ENCODE measurements at places on chromosomes 13 and 19.

GRCh38 chr13:105921711-105922110, 613.8 kb downstream of the EFNB2 start:
- DNase-seq = no peak

- DNase-seq = no peak
These were observed 22.3 kb downstream of the CEBPG start for GRCh38 chr19:33395561-33396550.

DNA sequence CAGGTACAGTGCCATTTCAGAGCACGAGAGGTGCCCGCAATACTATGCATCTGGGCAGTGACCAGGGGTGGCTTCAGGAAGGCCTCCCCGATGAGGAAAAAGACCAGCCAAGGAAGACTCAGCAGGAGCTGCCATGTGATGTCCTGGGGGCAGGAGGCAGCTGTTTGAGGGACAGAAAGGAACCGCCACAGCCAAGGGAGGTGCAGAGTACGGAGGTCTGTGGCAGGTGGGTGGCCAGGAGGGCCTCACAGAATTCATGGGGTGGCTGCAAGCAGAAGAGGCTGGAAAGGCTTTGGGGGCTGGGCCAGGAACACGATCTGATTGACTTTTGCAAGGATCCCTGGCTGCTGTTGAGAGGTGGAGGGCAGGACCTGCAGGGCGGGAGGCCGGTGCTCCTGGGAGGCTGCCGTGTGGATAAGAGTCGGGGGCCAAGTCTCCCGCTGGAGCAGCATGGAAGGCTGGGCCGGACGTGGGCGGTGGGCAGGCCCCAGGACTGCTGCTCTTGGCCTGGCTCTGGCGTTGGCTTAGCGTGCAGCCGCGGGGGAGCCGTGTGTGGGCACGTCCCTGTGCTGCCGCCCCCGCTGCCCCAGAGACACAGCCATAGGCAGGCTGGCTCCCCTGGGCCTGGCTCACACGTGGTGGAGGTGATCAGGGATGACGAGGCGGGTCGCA, 29.1 kb downstream of the CEBPA start:
- DNase-seq = no peak

DNA sequence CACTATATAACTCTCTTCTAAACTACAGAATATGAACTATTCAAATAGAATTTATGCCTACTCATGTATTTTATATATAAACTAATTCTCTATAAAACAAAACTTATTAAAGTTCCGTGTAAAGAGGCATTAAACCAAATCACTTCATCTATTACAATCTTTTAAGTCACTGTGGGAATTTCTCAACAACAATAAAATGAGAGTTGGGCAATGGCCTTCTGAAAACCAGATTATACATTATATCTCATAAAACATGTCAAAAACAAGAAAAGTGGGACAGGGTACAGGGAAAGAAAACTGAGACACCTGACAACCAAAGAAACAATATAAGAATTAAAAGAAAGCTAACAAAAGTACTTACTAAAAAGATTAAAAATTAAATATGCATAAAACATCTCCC, 145.2 kb downstream of the DIAPH3 start:
- no peak for DNase-seq

DNA sequence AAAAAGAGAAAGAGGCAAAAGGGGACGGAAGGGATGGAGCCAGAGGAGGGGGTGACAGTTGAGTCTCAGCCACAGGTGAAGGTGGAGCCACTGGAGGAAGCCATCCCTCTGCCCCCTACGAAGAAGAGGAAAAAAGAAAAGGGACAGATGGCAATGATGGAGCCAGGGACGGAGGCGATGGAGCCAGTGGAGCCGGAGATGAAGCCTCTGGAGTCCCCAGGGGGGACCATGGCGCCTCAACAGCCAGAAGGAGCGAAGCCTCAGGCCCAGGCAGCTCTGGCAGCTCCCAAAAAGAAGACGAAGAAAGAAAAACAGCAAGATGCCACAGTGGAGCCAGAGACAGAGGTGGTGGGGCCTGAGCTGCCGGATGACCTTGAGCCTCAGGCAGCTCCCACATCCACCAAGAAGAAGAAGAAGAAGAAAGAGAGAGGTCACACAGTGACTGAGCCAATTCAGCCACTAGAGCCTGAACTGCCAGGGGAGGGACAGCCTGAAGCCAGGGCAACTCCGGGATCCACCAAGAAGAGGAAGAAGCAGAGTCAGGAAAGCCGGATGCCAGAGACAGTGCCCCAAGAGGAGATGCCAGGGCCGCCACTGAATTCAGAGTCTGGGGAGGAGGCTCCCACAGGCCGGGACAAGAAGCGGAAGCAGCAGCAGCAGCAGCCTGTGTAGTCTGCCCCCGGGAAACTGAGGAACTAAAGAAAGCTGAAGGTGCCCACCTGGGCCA, 2.5 kb downstream of the POLR1G start:
- no peak for DNase-seq

- no peak for DNase-seq
These were observed 5.5 kb upstream of the SAE1 start for GRCh38 chr19:47124937-47125668.

DNA sequence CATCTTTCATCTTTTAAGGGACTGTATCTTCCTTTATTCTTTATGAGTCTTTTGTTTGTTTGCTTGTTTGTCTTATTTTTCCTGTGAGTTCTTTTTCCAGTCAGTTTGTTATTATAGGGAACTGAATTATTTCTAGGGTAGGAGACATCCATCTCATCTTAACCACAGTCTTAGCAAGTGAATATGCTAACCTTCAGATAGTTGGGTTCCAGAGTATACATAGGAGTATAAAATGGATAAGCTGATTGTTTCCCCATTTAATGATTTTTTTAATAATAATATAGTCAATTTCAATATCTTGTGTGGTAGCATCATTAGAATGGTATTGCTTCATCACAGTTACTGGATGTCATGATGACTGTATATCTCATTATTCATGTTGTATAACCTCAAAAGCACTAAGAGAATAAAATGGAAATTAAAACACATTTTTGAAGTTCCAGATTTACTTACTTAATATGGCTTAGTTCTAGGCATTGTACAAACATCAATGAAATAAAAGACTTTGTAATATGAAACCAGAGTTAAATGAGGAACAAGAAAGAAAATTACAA, 33.0 kb downstream of the GPC6 start:
- DNase-seq = no peak

DNA sequence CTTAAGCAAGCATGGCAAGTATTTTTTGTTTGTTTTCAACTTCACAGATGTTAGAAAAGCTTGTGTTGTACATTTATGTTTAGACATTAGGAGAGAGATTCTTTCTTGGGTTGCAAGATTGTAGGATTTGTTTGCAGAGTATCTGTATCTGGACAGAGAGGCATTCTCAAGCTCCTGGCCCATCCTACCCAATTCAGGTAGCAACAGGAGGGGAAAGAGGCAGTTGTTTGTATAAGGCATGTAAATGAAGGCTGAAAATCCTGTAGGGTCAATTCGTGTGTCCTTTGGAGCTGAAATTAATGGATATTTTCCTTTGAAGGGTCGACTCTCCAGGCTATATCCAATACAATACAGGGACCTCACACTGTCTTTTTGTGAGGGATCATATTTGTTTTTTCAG, 147.3 kb downstream of the KCNRG start:
- DNase-seq = no peak

GRCh38 chr13:86201477-86201876, 402.3 kb upstream of the SLITRK6 start:
- DNase-seq = no peak

- no peak for DNase-seq
These were observed 8.9 kb downstream of the SGTA start for GRCh38 chr19:2774083-2774679.

DNA sequence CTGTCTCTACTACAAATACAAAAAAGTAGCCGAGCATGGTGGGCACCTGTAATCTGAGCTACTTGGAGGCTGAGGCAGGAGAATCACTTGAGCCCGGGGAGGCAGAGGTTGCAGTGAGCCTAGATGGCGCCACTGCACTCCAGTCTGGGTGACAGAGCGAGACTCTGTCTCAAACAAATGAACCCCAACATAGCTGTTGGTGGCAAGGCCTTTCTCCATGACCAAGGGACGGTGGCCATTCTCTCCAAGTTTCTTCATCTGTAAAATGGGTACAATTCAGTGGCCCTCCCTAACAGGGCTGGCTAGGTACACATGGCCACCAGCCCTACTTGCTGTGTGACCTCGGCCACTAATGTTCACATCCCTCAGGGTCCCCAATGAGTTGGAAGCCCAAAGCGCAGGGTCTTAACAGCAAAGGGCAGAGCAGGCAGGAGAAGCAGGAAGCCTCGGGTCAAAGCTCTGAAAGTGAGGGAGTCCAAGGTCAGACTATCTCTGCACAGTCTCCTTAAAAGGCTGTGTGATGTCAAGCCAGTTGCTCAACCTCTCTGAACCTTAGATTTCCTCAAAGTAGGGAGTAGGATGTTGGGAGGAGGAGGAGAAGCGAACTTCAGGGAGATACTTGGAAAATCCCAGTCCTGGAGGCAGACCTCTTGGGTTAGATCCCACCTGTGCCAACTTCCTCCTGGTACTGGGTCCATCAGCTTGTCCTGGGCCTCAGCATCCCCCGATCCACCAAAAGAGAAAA, 2.7 kb downstream of the JUND start:
- DNase-seq = no peak

DNA sequence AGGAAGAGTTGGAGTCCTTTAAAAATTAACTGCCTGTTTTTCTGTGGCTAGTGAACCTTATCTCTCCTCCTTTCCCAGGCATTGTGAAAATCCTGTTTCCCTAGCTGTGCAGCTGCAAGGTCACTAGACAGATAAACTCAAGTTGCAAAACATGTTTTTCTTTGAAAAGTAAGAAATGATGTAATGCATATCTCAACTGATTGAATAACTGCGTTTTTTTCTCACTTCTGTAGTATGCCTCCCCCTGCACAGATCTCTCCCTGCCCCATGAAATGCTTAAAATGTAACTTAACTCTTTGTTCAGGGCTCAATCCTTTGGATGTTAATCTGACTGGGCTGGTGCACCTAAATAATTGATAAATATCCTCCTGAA, 27.7 kb upstream of the CYSLTR2 start:
- no peak for DNase-seq

DNA sequence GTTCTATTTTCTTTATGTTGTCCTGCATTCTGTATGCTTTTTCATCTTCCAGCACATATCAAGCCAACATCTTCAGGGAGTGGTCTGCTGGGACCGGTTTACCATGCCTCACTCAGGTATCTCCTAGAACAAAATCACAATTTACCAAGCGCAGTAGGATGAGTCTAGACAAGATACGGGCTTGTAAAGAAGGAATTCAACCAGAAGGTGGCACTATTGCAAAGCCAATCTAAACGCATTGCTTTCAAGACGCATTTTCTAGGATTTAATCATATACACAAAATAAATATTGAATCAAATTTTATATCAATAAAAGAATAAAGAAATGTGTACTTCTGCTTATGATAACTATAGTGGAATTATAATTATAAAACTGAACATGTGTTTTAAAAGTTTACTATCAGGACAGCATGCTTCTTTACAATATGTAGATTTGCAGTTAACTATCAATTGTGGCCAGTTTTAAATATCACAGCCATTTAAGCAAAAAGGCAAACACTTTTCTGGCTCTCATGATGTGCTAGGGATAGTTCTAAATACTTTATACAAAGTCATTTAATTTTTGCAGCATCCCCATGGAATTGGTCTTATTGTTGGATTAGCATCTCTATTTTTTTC, 16.1 kb upstream of the TPP2 start:
- no peak for DNase-seq

GRCh38 chr19:5058521-5059212, 89.8 kb downstream of the KDM4B start:
- no peak for DNase-seq

- DNase-seq = no peak
These were observed 1.4 kb upstream of the GIPC1 start for GRCh38 chr19:14497228-14497921.

DNA sequence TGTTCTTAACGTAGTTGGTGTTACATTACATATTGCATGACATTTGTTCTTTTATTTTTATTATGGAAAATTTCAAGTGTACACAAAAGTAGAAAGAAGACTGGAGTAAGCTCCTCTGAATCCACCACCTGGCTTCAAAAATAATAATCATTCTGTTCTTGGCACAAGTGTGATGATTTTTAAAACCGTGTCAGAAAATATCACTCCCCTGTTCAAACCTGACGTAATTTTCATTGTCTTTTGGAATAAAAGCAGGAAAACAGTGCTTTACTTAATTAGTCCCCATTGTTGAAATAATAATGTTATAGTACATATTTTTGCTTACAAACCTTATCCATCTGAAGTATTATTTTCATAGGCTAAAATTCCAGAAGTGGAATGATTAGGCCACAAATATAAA, 41.3 kb upstream of the SCEL start:
- no peak for DNase-seq

DNA sequence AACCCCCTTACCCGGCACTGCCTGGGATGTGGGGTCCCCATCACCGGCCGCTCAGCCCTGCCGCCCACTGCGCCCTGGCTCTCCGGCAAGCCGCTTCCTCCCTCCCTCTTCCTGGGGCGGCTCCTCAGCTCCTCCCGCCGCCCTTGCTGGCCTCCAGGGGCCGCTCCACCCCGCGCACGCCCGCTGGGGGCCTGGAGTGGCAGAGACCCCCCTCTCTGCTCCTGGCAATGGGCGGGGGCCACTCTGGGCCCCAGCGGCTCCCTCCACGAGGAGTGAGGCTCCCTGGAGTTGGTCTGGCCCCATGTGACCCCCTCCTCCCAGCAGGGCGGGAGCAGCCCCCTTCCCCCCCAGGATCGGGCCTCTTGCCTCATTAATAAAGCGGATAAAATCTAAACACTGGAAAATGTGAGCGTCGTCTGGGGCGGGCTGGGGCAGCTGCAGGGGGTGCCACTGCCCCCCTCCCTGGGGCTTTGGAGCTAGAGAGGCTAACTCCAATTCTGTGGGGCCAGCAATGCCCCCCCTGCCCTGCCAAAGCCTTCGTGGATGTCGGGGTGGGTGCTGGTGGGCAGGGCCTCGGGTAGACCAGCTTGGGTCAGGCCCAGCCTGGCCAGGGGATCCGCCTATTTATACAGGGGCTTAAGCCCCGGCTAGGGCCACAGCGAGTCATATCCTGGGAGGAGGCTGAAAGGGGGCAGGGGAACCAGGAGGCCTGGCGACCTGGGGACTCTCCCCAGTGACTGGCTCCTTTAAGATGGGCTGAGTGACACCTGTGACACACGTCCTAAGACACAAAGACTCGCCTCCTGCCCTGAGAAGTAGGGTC, at the start of gene PTGER1:
PTGER1 (minus strand) TSS at position 104 of the 823 bp plus-strand sequence. CDS start 1,034 bp downstream, outside the sequence.
- DNase-seq = no peak

DNA sequence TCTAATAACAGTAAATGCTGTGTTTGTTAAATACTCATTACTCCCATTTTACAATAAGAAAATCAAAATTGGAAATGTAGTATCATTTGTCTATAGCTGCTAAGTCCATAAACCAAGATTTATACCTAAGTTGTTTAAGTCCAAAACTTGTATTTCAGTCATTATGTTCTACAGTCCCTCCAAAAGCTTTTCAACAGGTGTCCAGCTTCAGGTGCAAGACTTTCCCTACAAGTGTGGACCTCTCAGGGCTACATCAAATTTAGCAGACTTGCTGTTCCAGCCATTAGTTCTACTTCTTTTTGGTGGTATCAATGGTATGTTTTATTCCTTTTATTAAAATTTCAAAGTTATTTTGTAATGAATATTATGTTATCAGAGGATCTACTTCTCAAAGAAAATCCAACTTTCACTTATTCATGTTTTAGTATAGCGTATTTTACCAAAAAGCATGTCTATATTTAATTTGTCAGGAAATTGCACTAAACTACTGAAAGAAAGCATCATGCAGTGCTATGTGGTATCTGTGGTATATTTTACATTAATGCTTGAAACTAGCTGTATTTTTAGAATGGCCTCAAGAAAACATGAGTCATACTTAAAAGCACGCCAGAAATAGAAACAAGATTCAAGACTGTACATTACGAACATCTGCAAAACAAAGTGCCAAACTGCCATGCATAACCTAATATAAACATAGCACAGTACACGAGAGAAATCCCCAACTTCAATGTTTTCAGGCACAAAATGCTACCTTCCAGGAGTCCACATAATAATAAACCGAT, 44.5 kb downstream of the VWA8 start:
- no peak for DNase-seq
